ENCODE measurements at places on chromosomes 3 and 15. TPM values are rescaled to one million over a fixed set of nuclear protein-coding genes. Genes with fewer than 3 reads are reported as not detected.

- no peak for DNase-seq
Observed at GRCh38 chr3:51519848-51520247, 18.7 kb upstream of the RAD54L2 start.

DNA sequence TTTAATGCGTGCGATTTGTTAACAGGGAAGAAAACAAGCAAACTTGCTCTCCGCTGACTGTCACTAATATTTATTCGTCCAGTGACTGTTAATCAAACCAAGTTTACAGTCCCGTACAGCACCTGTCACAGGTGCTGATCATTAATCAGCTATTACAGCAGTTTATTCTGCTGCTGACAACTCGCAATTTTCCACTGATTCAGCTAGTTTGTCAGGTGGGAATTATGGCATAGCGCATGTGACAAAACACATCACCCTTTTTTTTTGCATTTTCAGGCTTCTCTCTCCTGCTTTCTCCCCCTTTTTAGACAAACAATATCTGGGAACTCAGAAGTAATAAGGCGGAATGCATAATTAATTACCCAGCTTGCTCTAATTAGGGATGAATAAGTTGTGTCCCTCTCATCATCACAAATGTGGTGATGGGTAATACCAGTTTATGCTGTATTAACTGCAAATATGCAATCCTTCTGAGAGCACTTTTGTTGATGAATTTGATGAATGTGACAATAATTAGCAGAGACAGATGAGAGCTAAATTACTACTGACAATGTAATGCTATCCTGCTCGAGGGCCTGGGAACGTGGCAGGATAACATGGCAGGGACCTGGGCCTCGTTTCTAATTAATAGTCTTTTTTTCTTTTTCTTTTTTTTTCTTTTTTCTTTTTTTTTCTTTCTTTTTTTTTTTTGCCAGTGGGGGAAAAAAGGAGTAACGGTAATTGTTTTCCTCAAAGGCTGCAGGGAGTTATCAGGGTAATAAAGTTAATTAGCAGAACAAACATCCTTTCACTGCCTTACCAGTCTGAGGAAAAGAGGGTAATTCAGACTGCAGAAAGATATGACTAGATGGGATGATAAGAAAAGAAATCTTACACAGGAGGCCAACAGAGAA is 150.3 kb upstream of the SOX2 start:
- DNase-seq = no peak

- no peak for DNase-seq
Observed at GRCh38 chr3:97927704-97928103, 44.5 kb downstream of the RIOX2 start.

- DNase-seq = no peak
Observed at GRCh38 chr15:99306694-99307338, 55.5 kb downstream of the LRRC28 start.

- DNase-seq = no peak
Observed at GRCh38 chr3:157931517-157931916, 174.7 kb downstream of the SHOX2 start.

DNA sequence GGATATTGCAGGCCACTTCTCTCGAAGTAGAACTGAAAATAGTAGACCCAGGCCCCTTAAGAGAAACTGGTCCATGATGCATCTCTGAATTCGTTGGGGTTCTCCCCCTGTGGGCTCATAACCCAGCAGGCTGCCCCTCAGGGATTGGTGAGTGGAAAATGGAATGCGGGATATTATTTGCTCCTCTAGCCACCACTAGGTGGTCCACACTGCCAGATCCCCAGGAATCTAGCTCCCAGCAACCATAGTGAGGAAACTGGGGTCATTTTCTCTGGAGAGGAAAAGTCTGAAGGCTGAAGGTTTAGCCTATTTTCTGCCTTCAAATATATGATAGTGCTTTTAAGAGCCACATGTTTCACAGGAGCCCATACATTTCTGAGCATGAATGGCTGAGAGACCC is 6.7 kb downstream of the CX3CR1 start:
- DNase-seq = no peak

DNA sequence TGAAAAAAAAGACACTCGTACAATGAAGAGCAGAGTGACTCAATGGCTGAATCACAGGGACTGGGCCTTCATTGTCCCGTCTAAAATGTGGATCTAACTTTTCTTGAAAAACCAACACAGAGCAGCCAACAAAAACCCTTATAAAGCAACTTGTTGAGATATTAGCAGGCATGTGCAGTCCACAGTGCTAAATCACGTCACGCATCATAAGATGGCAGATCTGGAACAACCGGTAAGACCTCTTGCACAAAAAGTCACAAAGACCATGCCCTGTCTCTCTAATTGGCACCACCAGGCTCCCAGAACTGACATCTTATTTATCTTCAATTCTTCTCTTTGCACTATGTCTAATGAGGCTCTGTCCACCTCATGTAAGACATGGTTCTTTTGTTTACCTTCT is 177.0 kb downstream of the MAGI1 start:
- DNase-seq = no peak

GRCh38 chr15:84736375-84736774 is 12.0 kb upstream of the ZNF592 start:
- no peak for DNase-seq

- no peak for DNase-seq
Observed at GRCh38 chr3:40172560-40172959, 136.9 kb upstream of the EIF1B start.

- DNase-seq = no peak
Observed at GRCh38 chr15:81095690-81096365, 38.2 kb upstream of the CFAP161 start.

GRCh38 chr3:64809086-64809485 is 121.3 kb upstream of the ADAMTS9 start:
- no peak for DNase-seq

NPAP1 gene
- total RNA-seq = not detected

HGD gene
- not detected for total RNA-seq

RBP2 gene
- not detected for total RNA-seq
